Stimulated activated naive CD4-positive, alpha-beta T cell (primary cell): ENCODE measurements at places on chromosomes 16 and 17.

- DNase-seq, result no peak
These were observed 43.3 kb downstream of the PARN start for GRCh38 chr16:14586637-14587305.

DNA sequence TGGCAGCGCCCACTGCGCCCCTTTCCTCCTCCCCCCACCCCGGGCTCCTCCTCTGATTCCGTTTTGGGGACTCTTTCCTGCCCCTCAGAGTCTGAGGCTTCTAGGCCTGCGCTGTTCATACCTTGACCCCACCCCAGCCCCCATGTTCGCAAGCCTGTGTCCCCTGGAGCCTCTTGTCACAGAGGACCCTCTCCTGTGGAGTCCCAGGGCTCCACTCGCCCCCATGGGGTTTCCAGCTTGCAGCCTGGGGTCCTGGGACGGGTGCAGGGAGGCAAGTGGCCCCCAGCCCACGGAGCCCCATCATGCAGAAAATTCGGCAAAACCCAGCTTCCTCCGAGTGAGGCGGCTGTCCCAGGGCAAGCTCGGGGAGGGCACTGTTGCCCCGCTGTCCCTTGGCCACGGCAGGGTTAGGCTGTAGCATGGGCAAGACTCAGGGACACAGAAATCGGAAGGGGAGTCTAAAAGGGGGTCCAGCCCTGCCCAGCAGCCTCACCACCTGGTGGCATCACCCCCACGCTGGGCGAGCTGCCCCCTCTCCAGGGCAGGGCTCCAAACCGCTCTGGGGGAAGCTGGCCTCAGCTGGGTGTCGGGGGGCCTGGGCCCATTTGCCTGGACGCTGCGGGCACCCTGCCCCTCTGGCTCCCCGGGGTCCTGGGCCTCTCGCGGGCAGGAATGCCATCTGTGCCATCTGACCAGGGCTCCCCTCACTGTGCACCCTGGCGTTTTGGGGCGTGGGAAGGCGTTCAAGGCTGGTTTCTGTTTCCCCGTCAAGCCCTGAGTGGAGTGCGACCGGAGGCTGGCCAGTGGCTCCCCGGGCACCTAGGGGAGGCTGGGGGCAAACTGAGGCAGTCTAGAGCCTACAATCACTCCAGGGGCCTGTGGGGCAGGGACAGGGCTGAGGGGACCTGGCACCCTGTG, 11.5 kb upstream of the BAHCC1 start:
- no peak for DNase-seq

GRCh38 chr16:79994418-79994817, 393.9 kb upstream of the MAF start:
- DNase-seq, result no peak

DNA sequence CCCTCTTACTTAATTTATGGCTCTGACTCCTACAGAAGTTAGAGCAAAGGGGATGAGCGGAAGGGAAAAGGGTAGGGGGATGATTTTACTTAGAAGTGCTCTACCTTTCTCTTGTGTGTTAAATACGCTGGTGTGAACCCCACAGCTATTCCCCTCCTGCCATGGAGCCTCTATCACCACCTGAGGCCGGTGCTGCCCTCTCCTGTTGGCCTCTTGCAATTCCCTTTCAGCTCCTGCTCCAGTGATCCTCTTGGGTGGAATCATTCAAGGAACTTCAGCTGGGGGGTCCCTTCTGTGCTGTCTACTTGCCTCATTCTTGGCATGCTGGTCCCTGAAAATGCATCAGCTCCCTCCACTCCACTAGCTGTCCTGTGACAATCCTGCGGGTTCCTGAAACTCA, 41.8 kb upstream of the CDH8 start:
- no peak for DNase-seq

DNA sequence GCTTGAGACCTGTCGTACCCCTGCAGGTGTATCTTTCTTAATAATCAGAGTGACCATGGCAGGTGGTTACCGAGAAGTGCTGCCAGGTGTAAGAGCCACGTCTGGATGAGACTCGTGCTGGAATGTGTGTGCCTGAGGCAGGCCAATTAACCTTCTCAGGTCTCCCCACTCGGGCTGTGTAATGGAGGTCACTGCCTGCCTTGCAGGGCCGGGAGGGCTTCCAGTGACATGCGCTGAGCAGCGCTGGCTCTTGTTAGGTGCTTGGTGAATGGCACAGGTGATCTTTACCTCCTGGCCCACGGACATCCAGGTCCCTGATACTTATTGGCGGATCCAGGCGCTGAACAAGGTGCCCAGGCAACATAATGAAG, 4.6 kb upstream of the GSE1 start:
- no peak for DNase-seq

- DNase-seq, result no peak
These were observed 22.6 kb upstream of the MLKL start for GRCh38 chr16:74723256-74723655.

DNA sequence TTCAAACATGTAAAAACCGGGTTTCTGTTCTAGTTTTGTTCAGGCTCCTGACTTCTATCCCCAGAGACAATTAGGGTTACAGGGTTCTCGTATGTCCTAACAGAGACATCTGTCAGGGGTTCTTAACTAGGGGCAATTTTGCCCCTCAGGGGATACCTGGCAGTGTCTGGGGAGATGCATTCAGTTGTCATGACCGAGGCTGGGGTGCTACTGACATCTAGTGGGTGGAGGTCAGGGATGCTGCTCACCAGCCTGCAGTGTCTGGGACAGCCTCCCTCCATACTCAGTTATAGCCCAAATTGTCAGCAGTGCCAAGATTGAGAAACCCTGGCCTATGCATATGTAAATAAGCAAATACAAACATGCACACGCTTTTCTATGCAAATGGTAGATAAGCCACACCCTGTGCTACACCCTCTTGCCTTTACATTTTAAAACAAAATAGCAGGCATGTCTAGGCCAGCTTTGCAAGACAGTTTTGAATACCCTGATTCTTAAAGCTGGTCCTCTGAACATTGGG, 37.4 kb downstream of the CLEC16A start:
- no peak for DNase-seq

- DNase-seq, result no peak
These were observed 25.0 kb downstream of the CDK12 start for GRCh38 chr17:39486242-39486641.

- no peak for DNase-seq
These were observed 21.0 kb downstream of the IGF2BP1 start for GRCh38 chr17:49018116-49018612.

DNA sequence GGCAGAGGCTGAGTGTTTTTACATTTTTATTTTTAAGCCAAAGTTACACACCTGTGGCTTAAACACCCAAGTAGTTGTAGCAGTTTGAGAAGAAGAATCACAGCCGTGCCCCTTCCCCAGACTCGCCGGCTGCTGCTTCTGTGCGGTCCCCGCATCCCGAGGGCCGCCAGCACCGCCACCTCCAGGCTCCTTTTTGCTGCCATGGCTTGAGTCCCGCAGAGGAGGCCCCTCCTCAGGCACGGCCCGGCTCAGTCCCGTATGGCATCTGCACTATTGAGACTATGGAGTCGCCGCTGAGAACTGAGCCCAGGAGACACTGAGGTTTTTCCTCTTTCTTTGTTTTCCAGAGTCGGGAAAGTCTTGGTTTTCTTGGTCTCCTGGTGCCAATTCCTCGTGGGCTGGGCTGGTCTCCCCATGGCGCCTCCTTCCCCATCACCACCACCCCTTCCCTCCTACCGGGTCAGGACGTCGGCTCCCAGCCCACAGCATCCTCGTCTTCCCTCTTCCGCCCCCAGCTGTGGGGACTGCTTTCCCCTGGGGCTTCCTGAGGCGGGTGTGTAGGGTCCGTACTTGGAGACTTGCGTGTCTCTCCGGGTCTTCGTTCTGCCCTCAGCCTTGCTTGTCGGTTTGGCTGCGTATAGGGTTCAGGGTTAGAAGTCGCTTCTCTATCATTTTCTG, 32.6 kb upstream of the CDH15 start:
- no peak for DNase-seq

- no peak for DNase-seq
These were observed 39.4 kb downstream of the TUBD1 start for GRCh38 chr17:59853168-59853918.

- DNase-seq, result no peak
These were observed 14.0 kb upstream of the BAIAP2 start for GRCh38 chr17:81020767-81021497.

- no peak for DNase-seq
These were observed 857 bp downstream of the TMC8 start for GRCh38 chr17:78131172-78132083.

GRCh38 chr17:20032636-20033035, 23.5 kb downstream of the SPECC1 start:
- no peak for DNase-seq

GRCh38 chr16:3112058-3112880, at the start of gene ZNF205:
ZNF205 (plus strand) TSS chr16:3112586; CDS start chr16:3113431, 845 bp downstream.
- DNase-seq, result no peak

DNA sequence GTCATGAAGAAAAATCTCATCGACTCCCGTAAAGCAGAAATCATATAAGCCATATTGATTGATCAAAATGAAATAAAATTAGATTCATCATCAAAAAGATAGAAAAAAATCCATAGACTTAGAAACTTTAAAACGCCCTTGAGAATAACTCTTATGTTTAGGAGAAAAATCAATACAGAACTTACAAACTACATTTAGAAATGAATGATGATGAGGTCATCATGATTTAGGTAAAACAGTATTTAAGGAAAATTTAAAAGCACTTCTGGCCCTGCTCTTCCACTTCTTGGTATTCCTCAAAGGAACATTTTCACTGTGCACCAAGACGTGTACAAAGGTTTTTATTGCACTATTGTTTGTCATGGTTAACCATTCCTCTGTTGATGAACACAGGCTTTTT, 173.4 kb upstream of the PSMD7 start:
- no peak for DNase-seq

DNA sequence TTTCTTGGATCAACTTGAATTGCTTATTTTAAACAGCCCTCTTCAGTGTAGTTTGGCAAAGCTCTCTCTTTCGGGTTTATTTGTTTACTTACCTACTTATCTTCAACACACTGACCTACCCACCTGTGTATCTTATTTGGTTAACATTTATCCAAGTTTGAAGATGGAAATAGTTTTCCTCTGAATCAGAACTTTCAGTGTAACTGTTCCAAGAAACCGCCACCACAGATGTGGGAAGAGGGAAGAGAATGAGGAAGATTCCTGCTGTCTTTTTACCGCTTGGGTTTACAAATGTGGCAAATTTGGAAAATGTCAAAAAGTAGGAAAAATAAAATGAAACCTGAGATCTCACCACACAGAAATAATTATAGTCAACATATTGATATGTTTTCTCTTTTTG, 115.8 kb downstream of the MSI2 start:
- no peak for DNase-seq

DNA sequence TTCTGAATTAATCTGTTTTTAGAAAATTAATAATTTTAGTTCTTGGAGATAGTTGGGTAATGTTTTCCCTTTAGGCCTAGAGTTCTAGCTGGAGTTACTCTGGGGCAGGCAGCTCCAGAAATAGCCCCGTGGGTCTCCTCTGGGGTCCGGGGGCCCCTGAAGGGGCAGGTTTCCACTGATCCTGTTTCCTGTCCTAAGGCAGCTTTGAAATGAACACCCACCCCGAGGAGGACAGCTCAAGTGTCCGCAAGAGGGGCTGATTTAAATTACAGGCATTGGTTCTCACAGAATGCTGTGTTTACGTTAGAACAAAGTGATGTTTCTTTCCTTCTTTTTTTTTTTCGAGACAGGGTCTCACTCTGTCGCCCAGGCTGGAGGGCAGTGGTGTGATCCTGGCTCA, 23.8 kb downstream of the EEF2K start:
- DNase-seq, result no peak

DNA sequence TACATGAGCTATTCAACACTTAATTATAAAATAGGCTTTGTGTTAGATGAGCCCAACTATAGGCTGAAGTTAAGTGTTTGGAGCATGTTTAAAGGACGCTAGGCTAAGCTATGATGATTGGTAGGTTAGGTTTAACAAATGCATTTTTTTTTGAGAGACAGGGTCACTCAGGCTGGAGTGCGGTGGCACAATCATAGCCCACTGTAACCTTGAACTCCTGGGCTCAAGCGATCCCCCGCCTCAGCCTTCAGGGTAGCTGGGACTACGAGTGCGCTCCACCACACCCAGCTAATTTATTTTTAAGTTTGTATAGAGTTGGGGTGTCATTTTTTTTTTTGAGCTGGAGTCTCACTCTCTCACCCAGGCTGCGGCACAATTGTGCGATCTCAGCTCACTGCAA, 19.3 kb upstream of the GPRC5C start:
- DNase-seq, result no peak

DNA sequence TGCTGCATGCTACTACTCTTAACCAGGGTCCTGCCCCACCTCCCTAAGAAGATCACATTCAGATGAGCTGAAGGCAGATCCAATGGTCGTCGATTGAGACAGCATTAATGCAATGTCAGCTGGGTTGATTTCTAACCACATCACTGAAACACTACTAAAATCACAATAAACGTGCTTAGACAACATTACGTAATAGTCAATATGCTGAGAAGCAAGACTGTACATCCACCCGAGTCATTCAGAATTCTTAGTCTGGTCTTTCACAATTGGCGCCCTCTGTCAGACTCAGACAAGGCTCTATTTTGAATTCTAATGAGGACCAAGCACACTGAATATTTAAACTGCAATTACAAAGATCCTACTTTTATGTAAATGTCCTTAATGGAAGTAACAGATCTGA, 205.2 kb downstream of the STX8 start:
- DNase-seq, result no peak

DNA sequence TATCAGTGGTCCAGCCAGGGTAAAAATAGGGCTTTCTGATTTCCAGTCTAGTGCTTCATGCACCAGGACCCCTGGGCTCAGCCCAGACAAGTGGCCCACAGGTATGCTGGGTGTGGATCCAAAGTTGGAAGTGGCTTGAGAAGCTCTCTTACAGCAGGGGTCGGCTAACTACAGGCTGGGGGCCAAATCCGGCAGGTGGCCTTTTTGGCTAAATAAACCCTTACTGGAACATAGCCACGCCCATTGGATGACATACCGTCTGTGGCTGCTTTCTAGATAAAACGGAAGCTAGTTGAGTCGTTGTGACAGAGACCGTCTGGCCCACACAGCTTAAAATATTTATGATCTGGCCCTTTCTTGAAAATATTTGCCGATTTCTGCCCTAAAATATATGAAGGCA, 119.0 kb upstream of the CDC42EP4 start:
- DNase-seq, result no peak

GRCh38 chr17:50931144-50931908, 65.2 kb upstream of the TOB1 start:
- DNase-seq, result peak; percentile 71

- DNase-seq, result no peak
These were observed 183.6 kb downstream of the MAP2K6 start for GRCh38 chr17:69597898-69598692.

GRCh38 chr17:3545151-3545550, 12.5 kb downstream of the TRPV3 start:
- DNase-seq, result no peak

- DNase-seq, result no peak
These were observed 10.8 kb downstream of the UNKL start for GRCh38 chr16:1403733-1404132.

- DNase-seq, result no peak
These were observed 56.5 kb downstream of the CYTH1 start for GRCh38 chr17:78725448-78726021.

GRCh38 chr17:74877592-74878548, 5.1 kb upstream of the FDXR start:
- no peak for DNase-seq
